ENCODE measurements at places on chromosomes 7 and 10.

- no peak for DNase-seq
These were observed 14.9 kb downstream of the BZW2 start for GRCh38 chr7:16660702-16661464.

GRCh38 chr10:98577168-98577567, 130.4 kb upstream of the HPS1 start:
- DNase-seq: no peak

- DNase-seq: no peak
These were observed 81.3 kb downstream of the NAMPT start for GRCh38 chr7:106203473-106203872.

GRCh38 chr10:33136271-33136670, 178.2 kb upstream of the ITGB1 start:
- no peak for DNase-seq

GRCh38 chr10:127971963-127972615, 65.2 kb downstream of the PTPRE start:
- DNase-seq: no peak

- DNase-seq: no peak
These were observed 49.8 kb upstream of the SLC35B4 start for GRCh38 chr7:134366481-134366880.

DNA sequence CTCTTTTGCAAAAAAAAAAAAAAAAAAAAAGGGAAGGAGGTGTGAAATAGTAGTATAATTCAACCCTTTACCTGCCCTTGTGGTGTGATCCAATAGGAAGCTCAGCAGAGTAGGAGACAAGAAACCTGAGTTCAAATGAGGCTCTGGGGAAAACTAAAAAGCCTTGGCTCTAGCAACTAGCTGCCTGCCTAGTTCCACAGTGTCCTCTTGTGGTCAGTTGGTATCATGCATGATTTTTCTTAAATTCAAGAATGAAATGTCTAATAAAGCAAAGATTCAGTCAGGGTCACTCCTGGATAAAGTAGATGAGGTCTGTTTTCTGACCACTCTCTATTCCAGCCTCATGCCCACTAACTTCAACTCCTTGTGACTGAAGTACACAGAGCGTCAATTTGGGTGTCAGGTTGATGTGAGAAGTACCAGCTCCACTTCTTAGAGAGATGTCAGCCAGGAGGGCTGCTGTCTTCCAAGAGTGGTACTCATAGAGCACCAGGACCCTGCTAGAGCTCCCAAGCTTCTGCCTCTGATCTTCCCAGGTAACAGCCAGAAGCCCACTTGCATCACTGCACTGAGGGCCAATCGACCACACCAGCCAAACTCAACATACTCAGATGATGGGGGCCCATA, 10.5 kb downstream of the LSM5 start:
- DNase-seq: no peak

Measured in GOT3 (cell line).